ENCODE measurements at places on chromosomes 12 and 14. TPM values are rescaled to one million over a fixed set of nuclear protein-coding genes. Genes with fewer than 3 reads are reported as not detected.

DNA sequence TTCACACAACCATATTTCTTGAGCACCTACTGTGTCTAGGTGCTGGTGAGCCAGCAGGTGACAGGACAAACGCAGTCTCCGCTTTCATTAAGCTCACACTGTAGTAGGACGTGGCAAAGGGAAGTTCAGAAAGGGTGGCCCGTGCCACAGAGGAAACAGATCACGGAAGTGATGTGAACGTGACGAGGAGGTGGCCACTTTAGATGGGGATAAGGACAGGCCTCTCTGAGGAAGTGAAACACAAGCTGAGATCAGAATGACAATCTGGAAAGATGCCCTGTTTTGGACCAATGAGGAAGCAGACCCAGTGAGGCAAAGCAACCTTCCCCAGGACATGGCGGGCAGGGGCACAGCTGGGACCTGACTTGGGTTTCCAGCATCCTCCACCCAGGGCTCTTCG is 127.4 kb upstream of the PRMT8 start:
- no peak overlapping the region for H3K4me3 ChIP-seq
- no peaks in the 10 kb centered on the region for H3K4me1 ChIP-seq
- no peak for DNase-seq
- H3K27ac ChIP-seq = no peak overlapping the region

DNA sequence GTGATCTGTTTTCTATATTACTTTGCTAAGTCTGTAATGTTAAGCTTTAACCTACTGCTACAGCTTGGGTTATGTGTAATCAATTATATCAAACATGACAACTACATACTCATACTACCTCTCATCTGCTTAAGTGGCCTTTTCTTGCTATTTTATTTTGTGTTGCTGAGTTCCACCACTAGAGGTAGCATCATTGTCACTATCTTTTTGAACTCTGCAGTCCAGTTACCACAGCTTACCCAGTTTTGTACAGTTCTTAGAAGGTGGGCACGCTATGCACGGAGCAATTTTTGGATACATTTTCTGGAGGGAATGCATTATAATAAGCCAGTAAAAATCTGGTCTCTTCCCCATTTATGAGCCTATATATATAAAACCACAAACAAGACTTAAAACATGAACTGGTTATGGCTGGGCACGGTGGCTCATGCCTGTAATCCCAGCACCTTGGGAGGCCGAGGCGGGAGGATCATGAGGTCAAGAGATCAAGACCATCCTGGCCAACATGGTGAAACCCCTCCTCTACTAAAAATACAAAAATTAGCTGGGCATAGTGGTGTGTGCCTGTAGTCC is 48.5 kb downstream of the SAV1 start:
- no peaks in the 10 kb centered on the region for H3K4me1 ChIP-seq
- no peaks in the 10 kb centered on the region for H3K36me3 ChIP-seq
- H3K27ac ChIP-seq = no peak overlapping the region
- no peaks in the 10 kb centered on the region for H3K27me3 ChIP-seq
- DNase-seq = no peak
- no peak overlapping the region for H3K4me3 ChIP-seq

DNA sequence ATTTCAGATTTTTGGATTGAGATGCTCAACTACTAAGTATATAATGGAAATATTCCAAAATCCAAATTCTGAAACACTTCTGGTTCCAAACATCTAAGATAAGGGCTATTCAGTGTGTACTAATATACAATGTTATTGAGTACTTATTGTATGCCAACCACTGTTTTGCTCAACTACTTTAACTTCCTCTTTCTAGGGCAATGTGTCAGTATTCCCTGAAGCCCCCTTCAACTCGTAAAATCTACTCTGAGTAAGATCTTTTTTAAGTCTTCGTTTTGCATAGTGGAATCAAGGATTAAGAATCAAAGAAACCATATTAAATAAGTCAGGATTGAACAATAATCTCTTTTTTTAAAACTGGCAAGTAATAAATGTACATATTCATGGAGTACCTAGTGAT is 45.5 kb downstream of the SPATA7 start:
- no peak overlapping the region for H3K4me3 ChIP-seq
- H3K27me3 ChIP-seq = no peaks in the 10 kb centered on the region
- no peaks in the 10 kb centered on the region for H3K4me1 ChIP-seq
- no peak overlapping the region for H3K27ac ChIP-seq
- no peaks in the 10 kb centered on the region for H3K36me3 ChIP-seq

- H3K4me3 ChIP-seq = no peak overlapping the region
- no peaks in the 10 kb centered on the region for H3K4me1 ChIP-seq
- no peaks in the 10 kb centered on the region for H3K27me3 ChIP-seq
- no peak overlapping the region for H3K27ac ChIP-seq
Measured at GRCh38 chr12:33770652-33771051, 251.6 kb upstream of the ALG10 start.

DNA sequence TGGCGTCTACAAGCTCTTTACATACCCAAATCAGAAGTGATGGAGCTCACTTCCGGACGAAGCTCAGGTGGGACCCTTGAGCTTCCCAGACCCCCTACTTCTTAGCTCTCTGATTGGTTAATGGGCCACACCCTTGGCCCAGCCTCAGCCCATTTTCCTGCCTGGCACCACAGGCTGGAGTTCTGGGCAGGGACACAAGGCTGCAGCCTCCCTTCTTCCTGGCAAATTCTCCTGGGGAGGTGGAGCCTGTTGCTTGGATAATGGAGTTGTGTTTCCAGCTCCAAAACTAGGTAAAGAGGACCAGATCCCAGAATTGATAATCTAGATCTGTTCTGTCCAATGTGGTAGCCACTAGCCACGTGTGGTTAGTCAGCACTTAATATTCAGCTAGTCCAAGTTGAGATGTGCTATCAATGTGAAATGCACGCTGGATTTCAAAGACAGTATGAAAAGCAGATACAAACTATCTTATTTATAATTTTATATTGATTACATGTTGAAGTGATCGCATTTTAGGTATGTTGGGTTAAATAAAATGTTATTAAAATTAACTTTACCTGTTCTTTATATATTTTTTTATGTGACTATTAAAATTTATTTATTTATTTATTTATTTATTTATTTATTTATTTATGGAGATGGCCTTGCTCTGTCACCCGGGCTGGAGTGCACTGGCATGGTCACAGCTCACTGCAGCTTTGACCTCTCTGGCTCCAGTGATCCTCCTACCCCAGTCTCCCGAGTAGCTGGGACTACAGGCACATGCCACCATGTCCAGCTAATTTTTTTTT is 12.6 kb upstream of the FAIM2 start:
- H3K4me3 ChIP-seq = no peak overlapping the region
- no peak overlapping the region for H3K27ac ChIP-seq
- H3K4me1 ChIP-seq = no peaks in the 10 kb centered on the region

DNA sequence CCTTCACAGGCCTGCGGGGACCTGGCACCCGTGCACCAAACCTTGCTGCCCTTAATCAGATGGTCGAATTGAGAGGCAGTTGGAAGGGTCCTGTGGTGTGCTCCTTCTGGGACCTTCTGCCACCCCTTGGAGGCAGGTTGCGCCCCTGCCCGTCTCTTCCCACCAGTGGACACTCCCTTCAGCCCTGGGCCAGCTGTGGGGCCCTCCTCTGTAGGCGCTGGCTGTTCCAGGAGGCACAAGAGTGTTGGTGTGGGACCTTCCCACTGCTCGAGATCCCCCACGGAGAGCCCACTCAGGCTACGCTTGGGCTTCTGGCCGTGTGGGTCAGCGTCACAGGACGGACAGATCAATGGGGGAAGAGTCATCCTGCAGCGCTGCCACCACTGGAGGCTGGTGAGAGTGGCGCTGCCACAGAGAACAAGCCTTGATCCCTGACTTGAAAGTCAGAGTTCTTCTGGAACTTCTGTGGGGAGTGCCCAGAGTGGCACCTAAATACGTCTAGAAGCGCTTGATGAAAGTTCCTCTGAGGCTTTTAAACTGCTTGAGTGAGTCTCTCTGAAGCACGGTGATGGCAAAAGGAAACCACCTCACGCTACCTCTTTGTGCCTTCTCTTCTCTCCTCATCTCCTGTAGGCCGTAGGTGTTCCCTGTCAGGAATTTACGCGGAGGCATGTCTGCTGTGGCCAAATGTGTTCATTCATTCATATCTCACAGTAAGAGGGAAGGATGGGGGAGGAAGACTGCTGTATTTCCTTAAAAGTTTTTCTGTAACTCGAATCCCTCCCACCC is 48.3 kb downstream of the TRAF3 start:
- H3K4me1 ChIP-seq = peaks cover 10% of the 10 kb centered on the region
- no peak overlapping the region for H3K27ac ChIP-seq
- no peak overlapping the region for H3K4me3 ChIP-seq
- no peak for DNase-seq

DNA sequence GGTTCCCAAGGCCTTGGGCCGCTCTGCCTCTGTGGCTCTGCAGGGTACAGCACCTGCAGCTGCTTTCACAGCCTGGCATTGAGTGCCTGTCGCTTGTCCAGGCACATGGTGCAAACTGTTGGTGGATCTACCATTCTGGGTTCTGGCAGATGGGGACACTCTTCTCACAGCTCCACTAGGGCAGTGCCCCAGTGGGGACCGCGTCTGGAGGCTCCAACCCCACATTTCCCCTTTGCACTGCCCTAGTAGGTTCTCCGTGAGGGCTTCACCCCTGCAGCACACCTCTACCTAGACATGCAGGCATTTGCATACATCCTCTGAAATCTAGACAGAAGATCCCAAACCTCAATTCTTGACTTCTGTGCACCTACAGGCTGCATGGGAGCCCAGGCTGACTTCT is 19.2 kb upstream of the ASPG start:
- DNase-seq = no peak
- H3K27me3 ChIP-seq = no peaks in the 10 kb centered on the region
- no peak overlapping the region for H3K4me3 ChIP-seq
- no peak overlapping the region for H3K27ac ChIP-seq

DNA sequence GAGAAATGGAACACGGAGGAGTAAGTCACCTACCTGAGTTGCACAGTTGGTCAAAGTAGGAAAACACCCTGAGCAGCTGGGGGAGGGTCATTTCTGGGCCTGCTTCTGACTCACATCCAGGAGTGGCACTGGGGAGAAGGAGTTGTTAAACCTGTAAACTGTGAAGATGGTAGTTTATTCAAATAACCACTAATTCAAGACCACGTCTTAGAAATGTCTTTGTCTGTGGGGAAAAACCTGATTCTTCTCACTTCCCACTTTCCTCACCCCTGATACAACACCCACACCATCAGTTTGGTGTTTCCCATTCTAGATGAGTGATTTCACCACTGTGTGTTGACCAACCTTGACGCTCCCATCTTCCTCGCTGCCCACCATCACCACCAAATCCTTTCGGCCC is 207.1 kb downstream of the ANO4 start:
- DNase-seq = no peak
- no peaks in the 10 kb centered on the region for H3K4me1 ChIP-seq
- H3K4me3 ChIP-seq = no peak overlapping the region
- H3K36me3 ChIP-seq = no peaks in the 10 kb centered on the region
- no peaks in the 10 kb centered on the region for H3K27me3 ChIP-seq

- no peak for DNase-seq
- H3K4me1 ChIP-seq = no peaks in the 10 kb centered on the region
- H3K4me3 ChIP-seq = no peak overlapping the region
Measured at GRCh38 chr12:102323799-102324198, 126.2 kb upstream of the PMCH start.

DNA sequence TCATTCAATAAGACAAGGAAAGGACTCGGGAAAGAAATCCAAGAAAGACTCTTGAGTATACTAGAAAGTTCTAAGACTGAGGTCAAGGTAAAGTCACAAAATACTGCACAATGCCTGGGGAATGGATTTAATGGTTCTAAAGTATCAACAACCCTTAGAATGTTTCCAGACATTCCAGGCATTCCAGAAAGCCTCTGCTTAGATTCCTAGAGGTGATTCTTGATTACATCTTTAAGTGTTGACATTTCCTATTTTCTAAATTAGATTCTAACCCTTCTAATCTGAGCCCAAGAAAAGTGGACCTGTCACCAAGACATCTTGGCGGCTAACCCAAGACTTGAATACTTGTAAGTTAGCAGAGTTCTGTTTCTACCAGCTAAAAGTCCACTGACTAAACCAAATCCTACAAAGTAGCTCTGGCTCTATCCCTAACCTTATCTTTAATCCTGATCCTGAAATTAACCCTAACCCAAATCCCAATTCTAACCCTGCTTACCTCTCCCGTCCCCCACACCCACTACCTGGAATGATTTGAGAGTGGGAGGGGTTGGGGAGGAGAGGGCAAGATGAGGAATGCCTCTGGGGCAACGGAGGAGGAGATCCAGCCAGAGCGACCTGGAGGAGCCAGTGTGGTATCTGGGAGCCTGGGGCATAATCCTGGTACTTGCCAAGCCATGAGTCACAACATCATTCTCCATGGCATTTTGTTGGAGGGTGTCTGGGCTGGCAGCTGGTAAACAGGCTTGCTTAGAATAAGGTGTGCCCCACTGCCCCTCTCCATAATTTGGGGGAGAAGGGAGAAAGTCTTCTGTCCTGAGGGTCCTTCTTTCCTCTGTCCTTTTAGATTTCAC is 93.4 kb upstream of the HOXC13 start:
- no peak for DNase-seq
- peaks cover 3% of the 10 kb centered on the region for H3K27me3 ChIP-seq
- no peak overlapping the region for H3K27ac ChIP-seq
- no peaks in the 10 kb centered on the region for H3K36me3 ChIP-seq
- no peak overlapping the region for H3K4me3 ChIP-seq

DNA sequence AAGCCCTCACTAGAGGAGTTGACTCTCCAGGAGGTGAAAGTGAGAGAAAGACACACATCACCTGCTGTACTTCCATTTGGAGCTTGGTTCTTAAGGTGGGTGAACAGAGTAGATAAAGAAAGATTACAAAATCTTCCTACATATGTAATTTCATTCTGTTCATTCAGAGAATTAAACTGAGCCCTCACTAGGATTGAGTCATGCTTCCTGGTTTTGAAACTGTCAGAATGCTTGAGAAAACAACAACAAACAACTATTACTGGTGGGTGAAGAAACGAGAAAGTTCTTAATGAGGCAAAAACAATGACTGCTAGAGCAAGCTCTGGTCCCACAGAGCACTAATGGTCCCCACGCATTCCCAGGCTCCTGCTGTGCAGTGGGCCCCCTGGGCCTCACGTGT is 841.7 kb downstream of the VRK1 start:
- H3K27me3 ChIP-seq = no peaks in the 10 kb centered on the region
- DNase-seq = no peak
- H3K4me1 ChIP-seq = no peaks in the 10 kb centered on the region
- H3K4me3 ChIP-seq = no peak overlapping the region
- H3K27ac ChIP-seq = no peak overlapping the region

The GALNT8 gene
- total RNA-seq = 31.6 TPM

The PPP1R36 gene
- 2.2 TPM for total RNA-seq

The MYH7 gene
- total RNA-seq = 1.2 TPM

The TMEM253 gene
- total RNA-seq = 28.8 TPM

The CISTR gene
- total RNA-seq = not detected
